Activated naive CD4-positive, alpha-beta T cell treated with Interleukin-2 at 50 U/mL for 16 hours (primary cell): ENCODE measurements at places on chromosomes 2 and 18.

DNA sequence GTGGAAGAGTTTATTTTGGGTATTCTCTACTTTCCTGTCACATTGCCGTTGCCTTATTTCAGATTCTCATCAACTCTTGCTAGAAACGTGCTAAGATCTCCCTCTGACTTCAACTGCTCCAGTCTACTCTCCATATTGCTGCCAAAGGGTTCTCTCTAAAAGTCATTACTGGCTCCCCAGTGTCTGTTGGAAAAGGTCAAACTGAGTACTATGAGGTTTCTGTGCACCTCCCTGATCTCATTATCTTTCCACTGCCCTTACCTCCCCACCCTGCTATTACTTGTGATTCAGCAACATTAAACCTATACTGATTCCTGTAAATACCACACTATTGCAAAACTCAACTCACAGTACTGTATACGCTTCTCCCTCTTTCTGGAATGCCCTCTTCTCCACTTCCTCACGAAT is 1.9 kb upstream of the KRCC1 start:
- no peak for DNase-seq

GRCh38 chr2:170361090-170361936 is 183.4 kb downstream of the MYO3B start:
- peak; percentile 53 for DNase-seq

DNA sequence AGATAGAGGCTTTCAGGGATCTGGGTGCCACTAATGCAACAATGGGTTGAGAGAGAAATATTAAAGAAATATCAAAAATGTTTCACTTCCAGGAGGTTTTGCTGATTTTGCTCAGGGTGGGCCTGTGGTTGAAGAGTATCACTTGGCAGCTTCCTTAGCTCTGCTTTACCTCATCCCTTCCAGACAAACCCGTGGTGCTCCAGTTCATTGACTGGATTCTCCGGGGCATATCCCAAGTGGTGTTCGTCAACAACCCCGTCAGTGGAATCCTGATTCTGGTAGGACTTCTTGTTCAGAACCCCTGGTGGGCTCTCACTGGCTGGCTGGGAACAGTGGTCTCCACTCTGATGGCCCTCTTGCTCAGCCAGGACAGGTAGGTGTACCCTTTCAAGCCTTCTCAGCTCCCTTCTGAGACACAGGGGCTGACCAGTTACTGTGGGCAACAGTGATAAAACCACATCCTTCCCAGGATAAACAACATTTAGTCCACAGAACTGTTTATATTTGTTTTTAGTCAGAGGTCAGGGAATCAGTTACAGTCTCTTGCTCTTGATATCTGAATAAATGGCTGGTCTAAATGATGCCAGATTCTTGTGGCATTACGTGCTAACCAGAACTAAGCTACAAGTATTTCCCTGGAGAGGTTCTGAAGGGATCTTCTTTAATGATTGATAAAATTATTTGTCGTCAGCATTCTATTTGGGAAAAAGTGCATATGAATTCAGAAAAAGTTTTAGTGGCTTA is 7.0 kb downstream of the SLC14A1 start:
- no peak for DNase-seq

GRCh38 chr18:44518091-44518615 is 162.5 kb upstream of the SETBP1 start:
- DNase-seq: no peak

DNA sequence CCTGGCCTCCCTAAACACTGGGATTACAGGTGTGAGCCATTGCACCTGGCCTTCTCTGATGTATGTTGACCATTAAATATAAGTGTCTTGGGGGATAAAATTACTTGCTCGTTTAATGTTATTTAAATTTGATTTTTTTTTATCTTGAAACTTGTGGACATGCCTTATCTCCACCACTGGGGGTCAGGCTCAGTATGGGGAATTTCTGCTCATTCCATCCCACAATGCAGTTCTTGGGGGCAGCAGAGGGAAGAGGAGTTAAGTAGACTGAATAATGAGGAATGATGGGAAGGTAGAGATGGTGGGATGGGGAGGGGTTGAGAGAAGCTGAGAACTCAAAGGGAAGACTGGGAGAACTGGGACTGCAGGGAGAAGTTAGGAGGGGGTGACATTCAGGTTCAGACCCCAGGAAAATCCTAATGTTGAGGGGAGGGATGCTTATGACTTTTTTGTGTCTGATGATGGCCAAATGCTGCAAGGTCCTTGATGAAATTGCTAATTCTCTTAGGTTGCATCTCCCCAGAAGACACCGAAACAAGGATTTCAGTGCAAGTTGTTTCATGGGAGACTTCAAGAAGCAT is 174.2 kb downstream of the MIB1 start:
- no peak for DNase-seq

GRCh38 chr18:62751341-62751821 is 36.0 kb downstream of the PHLPP1 start:
- no peak for DNase-seq

DNA sequence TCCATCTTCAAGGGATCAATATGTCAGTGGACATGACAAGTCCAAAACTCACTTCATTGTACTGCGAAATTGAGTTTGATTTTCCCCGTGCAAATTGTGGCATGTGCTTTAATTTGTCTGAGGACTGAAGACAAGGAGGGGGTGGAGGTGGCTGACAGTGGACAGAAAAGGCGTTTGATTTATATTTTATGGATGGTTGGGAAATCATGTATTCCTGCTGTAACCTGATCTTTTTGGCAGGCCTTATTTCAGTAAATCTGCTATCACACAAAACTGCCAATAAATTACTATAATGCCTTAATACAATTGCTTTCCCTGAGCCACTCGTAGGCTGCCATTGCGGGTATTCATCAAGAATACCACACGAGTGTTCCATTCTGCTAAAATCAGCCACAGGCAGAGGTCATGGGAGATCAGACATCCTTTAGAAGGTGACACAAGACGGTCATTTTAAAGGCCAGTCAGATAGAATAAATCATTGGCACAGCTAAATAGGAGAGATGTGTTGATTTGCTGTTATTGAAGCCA is 720.5 kb downstream of the MBD2 start:
- no peak for DNase-seq

- no peak for DNase-seq
Measured at GRCh38 chr2:16429431-16430145, 236.0 kb downstream of the CYRIA start.

GRCh38 chr2:214575030-214575429 is 164.2 kb downstream of the VWC2L start:
- no peak for DNase-seq

DNA sequence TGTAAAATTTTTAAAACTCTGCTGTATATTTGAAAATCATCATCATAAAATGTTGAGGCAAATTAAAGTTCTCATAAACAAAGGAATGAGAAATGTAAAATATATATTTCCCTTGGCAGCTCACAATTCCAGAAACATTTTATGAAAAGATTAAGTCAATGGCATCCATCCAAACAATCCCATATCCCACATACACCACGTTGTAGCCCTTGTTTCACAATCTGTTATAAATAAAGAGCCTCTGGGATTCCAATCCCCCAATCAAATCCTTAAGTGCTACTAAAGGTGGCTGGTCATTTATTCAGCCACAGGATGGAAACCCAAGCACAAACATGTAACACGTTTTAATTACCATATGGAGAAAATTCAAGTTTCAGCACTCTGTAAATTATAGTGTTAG is 51.7 kb downstream of the GFPT1 start:
- DNase-seq: no peak

- no peak for DNase-seq
Measured at GRCh38 chr2:135093193-135093592, 41.1 kb downstream of the RAB3GAP1 start.

GRCh38 chr2:50962731-50963130 is 69.2 kb downstream of the NRXN1 start:
- no peak for DNase-seq

- DNase-seq: no peak
Measured at GRCh38 chr2:218878926-218879761, 1.5 kb upstream of the WNT10A start.

DNA sequence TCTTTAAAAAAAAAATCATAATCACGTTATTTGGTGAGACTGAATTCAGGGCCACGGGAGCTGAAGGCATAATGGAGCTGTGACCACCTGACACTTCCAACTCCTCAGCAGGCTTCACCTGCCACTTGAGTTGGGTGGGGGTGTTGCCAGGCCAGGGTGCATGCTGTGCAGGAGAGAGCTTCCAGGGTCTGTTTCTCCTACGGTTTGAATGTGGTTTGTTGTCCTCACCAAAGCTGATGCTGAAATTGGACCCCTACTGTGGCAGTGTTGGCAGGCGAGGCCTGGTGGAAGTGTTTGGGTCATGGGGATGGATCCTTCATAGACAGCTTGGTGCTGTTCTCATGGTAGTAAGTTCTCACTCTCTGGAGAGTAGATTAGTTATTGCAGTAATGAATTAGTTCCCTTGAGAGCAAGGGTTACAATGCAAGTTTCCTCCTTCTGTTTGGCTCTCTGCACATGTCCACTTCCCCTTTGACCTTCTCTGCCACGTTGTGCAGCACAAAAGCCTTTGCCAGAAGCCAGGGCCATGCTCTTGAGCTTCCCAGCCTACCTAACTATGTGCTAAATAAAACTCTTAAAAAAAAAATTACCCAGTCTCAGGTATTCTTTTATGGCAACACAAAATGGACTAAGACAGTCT is 38.3 kb upstream of the ANKRD44 start:
- DNase-seq: no peak

GRCh38 chr2:231541645-231542044 is 11.4 kb upstream of the NMUR1 start:
- no peak for DNase-seq

- DNase-seq: no peak
Measured at GRCh38 chr2:8676921-8677645, 4.8 kb upstream of the ID2 start.

DNA sequence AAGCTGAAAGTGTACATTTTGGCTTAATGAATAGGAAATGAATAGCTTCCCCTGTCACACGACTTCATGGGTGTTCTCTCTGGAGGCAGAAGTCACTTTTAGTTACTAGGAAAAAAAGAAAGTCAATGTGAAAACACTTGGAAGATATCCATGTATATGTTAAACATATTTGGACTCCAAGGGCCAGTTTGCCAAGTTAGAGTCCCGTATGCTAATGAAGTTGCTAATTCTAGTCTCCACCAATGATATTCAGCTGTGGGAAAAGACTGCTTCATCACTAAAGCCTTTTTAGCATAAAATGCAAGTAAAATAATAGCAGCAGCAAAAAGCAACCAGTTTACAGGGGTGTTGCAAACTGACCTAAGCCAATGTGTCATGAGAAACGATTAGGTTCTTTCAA is 108.7 kb downstream of the PLCL1 start:
- DNase-seq: no peak

- DNase-seq: no peak
Measured at GRCh38 chr18:74796841-74797576, 199.3 kb downstream of the ZNF407 start.

DNA sequence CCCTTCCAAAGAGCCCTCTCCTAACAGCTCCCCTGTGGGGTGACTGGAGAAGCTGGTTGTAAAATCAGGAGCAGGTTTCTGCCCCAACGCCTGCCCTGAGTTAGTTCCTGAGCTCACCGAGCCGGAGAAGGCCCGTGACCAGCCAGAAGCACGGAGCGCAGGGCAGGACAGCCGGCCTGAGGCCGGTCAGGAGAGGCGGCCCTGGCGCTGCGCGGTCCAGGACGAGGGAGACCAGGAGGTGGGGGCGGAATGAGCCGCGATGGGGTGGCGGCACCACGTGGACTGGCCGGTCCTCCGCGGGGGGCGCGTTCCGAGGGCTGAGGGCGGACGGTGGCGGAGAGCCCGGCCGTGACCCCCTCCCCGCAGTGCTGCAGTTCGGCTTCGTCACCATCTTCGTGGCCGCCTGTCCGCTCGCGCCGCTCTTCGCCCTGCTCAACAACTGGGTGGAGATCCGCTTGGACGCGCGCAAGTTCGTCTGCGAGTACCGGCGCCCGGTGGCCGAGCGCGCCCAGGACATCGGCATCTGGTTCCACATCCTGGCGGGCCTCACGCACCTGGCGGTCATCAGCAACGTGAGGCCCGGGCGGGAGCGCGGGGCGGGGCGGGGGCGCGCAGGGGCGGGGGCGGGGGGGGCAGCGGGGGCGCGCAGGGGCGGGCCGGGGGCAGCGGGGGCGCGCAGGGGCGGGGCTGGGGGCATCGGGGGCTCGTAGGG is 29.0 kb downstream of the ANO7 start:
- DNase-seq: peak; percentile 37

- no peak for DNase-seq
Measured at GRCh38 chr18:55605733-55606338, 17.8 kb upstream of the TCF4 start.

DNA sequence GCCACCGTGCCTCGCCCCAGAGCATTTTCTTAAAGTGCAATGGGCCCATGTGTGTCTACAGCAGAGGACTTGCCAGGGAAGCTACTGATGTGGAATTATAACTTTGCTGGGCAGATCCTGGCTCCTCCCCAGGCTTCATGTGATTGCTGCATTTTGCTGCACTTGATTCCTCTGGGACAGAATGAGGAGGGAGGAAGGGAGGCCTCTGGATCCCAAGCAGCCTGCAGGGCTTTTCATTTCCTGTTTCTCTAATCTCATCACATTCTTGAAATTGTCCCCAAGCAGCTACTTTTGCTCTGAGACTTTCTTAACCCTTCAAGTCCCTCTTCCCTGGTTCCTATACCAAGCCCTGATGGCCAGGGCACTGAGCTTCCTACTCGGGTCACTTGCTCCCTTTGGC is 134.4 kb upstream of the SEC11C start:
- no peak for DNase-seq

- no peak for DNase-seq
Measured at GRCh38 chr2:209458008-209458979, 34.4 kb downstream of the MAP2 start.

- no peak for DNase-seq
Measured at GRCh38 chr2:219569041-219569440, 2.3 kb downstream of the OBSL1 start.

- no peak for DNase-seq
Measured at GRCh38 chr2:81467096-81467495, 1162.5 kb upstream of the LRRTM1 start.

GRCh38 chr2:220887271-220887870 is 684.7 kb downstream of the EPHA4 start:
- no peak for DNase-seq

GRCh38 chr2:196225213-196225612 is 53.8 kb upstream of the STK17B start:
- DNase-seq: no peak

DNA sequence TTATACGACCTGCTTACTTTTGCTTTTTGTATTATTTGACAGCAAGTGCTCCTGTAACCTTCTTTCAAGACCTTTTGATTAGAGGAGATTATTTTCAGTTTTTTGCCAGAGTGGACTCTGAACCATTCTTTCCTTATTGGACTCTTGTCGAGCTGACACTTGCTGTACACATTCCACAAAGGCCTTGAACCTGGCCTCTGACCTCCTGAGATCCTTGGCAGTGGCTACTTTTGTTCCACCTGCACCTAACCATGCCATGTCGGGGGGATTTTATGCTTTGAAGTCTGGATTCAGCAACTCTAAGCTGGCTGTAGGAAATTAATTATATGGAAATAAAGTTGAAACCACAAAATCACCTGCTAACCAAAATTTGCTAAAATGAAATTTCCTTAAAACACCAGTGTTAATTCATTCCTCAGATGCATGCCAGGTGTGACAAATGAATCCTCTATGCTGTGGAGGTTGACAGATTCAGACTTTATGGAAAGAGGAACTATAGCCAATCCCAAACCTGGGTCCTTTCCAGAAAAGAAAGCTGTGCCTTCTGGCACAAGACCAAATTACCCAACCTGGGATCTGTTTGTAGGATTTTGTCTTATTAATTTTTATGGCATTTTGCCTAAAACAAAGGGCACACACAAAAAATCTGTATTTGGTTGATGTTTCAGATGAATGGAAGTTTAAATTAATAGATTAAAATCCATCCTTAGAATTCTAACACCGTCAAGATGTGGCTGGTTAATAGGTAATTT is 110.4 kb downstream of the CDC42EP3 start:
- no peak for DNase-seq

GRCh38 chr2:134395779-134396178 is 141.9 kb downstream of the MGAT5 start:
- no peak for DNase-seq
